B cell (primary cell): ENCODE measurements at places on chromosomes 2 and 18. TPM values are rescaled to one million over a fixed set of nuclear protein-coding genes. Genes with fewer than 3 reads are reported as not detected.

DNA sequence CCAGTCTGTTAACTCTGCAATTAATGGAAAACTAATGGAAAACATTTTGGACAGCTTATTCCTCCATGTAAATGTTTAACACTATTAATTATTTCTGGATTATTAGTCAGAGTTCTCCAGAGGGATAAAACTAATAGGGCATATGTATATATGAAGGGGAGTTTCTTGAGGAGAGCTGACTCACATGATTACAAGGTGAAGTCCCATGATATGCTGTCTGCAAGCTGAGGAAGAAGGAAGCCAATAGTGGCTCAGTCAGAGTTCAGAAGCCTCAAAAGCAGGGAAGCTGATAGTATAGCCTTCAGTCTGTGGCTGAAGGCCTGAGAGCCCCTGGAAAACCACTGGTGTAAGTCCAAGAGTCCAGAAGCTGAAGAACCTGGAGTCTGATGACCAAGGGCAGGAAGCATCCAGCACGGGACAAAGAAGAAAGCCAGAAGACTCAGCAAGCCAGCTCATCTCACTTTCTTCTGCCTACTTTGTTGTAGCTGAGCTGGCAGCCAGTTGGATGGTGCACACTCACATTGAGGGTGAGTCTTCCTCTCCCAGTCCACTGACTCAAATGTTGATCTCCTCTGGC, 136.0 kb downstream of the PTH2R start:
- no peak for DNase-seq
- no peaks in the 10 kb centered on the region for H3K4me1 ChIP-seq
- no peaks in the 10 kb centered on the region for H3K36me3 ChIP-seq
- H3K27me3 ChIP-seq: no peaks in the 10 kb centered on the region
- no peak overlapping the region for H3K4me3 ChIP-seq

DNA sequence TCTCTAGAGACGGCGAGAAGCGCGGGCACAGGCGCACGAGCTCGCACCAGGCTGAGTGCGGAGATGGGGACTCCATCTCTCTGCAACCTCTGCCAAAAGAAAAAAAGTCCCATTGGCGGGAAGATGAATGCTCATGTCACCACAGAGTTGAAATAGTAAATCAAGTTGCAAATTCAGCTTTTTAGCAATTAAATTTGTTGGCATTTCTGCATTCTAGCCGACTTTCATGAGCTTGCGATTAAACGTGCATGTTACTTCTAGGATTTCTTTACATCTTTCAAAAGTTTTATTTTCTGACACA, 588 bp downstream of the CHAC2 start:
- no peaks in the 10 kb centered on the region for H3K27me3 ChIP-seq
- peak overlapping the region; percentile 99 for H3K4me3 ChIP-seq
- no peak for DNase-seq
- peaks cover 7% of the 10 kb centered on the region for H3K4me1 ChIP-seq
- H3K27ac ChIP-seq: peak overlapping the region; percentile 97

DNA sequence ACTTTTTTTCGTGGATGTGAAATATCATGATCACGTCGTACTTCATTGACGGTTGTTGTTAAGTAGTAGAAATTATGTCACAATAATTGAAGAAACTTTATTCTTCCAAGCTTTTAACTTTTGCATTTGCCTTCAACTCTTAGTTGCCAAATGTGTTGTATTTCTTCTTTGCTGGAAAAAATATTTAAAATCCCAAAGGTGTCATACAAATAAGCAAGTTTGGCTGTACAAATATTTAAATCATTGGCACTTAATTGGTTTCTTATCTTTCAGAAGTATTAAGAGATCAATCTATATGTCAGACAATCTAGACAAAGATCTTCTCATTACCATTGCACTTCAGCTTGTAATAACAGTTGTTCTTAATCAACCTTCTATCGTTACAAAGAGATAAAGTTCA, 204.0 kb upstream of the HDAC4 start:
- H3K27me3 ChIP-seq: no peaks in the 10 kb centered on the region
- no peak for DNase-seq
- no peaks in the 10 kb centered on the region for H3K4me1 ChIP-seq
- no peak overlapping the region for H3K4me3 ChIP-seq
- H3K27ac ChIP-seq: no peak overlapping the region

DNA sequence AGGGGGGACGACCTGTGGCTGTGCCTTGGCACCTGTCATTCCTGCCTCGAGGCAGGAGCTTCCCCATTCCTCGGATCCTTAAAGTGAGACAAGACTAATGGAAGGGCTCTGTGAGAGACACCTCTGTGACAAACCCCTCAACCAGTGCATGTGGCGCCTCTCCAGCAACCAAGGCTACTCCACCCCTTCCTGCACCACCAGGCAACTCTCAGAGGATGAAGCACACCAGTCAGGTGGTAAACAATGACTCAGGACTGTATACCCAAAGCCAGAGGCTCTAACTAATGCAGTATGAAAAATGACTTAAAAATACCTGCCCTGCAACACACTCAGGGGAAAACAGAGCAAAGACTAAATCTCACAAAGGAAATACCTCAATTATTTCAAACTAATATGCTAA, 136.9 kb downstream of the UXS1 start:
- no peak overlapping the region for H3K4me3 ChIP-seq
- no peaks in the 10 kb centered on the region for H3K27me3 ChIP-seq
- no peak for DNase-seq
- H3K27ac ChIP-seq: no peak overlapping the region
- H3K4me1 ChIP-seq: peaks cover 12% of the 10 kb centered on the region
- H3K36me3 ChIP-seq: no peaks in the 10 kb centered on the region

DNA sequence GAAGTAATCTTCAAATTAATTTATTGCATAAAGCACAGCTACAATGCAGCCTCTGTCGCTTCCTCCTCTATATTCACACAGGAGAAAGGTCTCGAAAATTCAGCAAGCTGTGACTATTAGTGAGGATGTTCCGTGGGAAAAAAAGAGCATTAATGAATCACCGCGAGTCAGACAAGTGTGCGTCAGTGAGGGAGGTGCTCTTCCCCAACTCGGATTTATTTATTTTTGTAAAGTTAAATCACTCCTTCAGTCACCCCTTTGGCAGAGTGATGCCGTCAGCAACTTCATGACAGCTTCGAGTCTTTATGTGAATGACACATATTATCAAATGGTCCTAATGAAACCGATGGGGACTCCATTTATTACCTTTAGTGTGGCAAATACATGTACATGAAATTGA, 648.9 kb upstream of the SALL3 start:
- no peak for DNase-seq
- H3K4me1 ChIP-seq: no peaks in the 10 kb centered on the region
- no peak overlapping the region for H3K4me3 ChIP-seq

- H3K4me1 ChIP-seq: no peaks in the 10 kb centered on the region
- H3K27ac ChIP-seq: no peak overlapping the region
- no peak for DNase-seq
- no peaks in the 10 kb centered on the region for H3K27me3 ChIP-seq
- H3K4me3 ChIP-seq: no peak overlapping the region
- H3K36me3 ChIP-seq: no peaks in the 10 kb centered on the region
These were observed 151.0 kb downstream of the KCNJ3 start for GRCh38 chr2:154849482-154849881.

DNA sequence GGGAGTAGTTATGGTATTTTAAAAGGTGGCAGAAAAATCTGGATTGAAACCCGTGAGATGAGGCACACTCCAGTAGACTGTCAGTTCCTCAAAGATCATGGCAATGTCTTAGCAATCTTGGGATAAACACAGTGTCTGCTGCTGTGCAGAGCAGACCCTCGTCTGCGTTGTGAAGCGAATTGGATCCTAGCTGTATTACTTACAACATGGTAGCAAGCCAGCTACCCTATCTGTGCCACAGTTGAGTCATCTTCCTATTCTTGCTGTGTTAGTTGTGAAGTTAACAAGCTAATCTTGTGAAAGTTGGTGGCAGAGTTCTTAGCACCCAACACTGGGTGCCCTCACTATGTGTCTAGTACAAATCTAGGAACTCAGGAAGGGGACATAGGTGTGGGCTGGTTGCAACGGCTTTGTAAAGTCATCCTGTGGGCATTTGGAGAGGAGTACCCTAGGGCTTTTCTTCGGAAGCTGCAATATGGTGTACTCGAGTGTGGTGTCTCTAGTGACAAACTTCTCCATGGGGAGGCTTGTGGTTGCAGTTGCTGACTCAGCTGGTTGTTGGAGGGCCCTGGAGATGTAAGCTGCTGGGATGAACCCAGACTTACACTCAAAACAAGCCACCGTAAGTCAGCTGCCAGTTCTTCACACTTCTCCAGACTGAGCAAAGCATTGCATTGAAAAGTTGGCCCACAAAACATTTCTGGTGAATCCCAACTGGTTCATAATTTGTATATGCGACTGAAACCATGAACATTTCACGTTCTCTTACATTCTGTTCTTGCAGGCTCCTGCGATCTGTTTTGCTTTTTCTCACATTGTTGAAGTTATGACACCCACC, 61.5 kb downstream of the ADCYAP1 start:
- no peak for DNase-seq
- no peaks in the 10 kb centered on the region for H3K36me3 ChIP-seq
- no peaks in the 10 kb centered on the region for H3K4me1 ChIP-seq
- H3K4me3 ChIP-seq: no peak overlapping the region
- no peaks in the 10 kb centered on the region for H3K27me3 ChIP-seq

- H3K4me1 ChIP-seq: no peaks in the 10 kb centered on the region
- H3K27ac ChIP-seq: no peak overlapping the region
- no peak for DNase-seq
- no peaks in the 10 kb centered on the region for H3K36me3 ChIP-seq
These were observed 390.4 kb downstream of the TSN start for GRCh38 chr2:122145856-122146255.

- no peak overlapping the region for H3K4me3 ChIP-seq
- H3K4me1 ChIP-seq: no peaks in the 10 kb centered on the region
- peaks cover 5% of the 10 kb centered on the region for H3K36me3 ChIP-seq
- no peak for DNase-seq
- H3K27me3 ChIP-seq: no peaks in the 10 kb centered on the region
These were observed 65.6 kb downstream of the ATP8B1 start for GRCh38 chr18:57737400-57738060.

- H3K27ac ChIP-seq: no peak overlapping the region
- no peaks in the 10 kb centered on the region for H3K4me1 ChIP-seq
- no peak overlapping the region for H3K4me3 ChIP-seq
- DNase-seq: no peak
- no peaks in the 10 kb centered on the region for H3K36me3 ChIP-seq
These were observed 695.6 kb upstream of the GCFC2 start for GRCh38 chr2:76406134-76406855.

The EVX2 gene
- not detected in 2 replicates for total RNA-seq

The TRIM43 gene
- not detected in 2 replicates for total RNA-seq
